Eye (tissue), 1 donor: ENCODE measurements at places on chromosomes 2 and 18.

GRCh38 chr2:129726216-129726615 is 253.2 kb upstream of the RAB6C start:
- DNase-seq = no peak

- peak; percentile 63 for DNase-seq
Observed at GRCh38 chr2:96927405-96928171, 57.7 kb upstream of the SEMA4C start.

DNA sequence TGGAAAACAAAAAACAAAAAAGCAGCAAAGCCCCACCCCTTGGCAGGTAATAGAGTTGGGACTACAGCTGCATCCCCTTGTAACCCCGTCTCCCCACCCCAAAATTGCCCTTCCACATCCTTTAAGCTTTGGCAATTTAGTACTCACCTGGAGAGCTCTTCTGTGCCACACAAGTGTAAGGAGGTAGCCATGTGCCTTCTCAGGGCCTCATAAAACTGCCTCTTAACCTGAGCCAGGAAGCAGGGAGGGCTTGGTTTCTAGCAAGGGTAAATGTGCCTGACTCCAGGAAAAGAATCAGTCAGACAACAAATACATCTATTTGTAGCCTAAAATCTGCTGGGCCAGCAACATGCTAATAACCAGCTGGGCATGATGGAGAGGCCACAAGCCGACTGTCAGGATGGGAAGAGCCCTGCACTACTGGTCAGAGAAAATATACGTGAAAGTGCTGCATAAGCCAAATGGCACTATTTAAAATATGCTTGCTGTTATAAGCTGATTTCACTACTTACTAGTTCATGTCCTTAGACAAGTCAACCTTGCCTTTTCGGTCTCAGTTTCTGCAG is 46.3 kb downstream of the NOP58 start:
- no peak for DNase-seq

- peak; percentile 63 for DNase-seq
Observed at GRCh38 chr2:23312996-23313606, 71.9 kb upstream of the KLHL29 start.

DNA sequence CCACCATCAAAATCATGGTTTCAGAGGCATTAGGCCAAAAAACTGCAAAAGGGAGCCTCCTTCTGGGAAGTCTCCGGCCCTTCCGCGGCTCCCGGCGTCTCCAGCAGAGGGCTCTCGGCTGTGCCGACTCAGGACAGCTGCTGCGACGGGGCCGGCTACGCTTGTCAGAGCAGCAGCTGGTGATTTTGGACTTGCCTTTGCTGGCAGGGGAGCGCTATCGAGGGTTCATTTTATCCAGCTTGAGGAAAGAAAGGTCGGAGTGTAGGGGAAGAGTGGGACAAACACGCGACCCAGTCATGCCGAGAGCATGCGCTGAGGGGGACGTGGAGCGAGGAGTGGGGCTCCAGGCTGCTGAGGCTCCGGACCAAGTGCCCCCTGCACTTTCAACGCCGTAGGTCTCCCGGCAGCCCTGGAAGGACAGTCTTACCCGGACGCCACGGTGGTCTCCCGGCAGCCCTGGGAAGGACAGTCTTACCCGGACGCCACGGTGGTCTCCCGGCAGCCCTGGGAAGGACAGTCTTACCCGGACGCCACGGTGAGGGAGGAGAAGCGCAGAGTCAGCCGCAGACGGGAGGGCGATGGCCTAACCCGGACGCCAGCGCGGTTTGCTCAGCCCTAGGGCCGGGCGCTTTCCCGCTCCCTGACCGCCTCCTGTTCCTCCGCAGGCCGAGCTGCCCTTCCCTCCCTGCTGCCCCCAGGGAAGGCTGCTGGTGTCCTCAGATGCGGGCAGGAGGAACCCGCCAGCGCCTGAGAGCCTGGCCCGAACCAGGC is 21.7 kb downstream of the DDX18 start:
- peak; percentile 92 for DNase-seq

- DNase-seq = no peak
Observed at GRCh38 chr2:46872902-46873603, 42.6 kb downstream of the MCFD2 start.

GRCh38 chr18:8988260-8988871 is 114.1 kb upstream of the NDUFV2 start:
- peak; percentile 87 for DNase-seq

DNA sequence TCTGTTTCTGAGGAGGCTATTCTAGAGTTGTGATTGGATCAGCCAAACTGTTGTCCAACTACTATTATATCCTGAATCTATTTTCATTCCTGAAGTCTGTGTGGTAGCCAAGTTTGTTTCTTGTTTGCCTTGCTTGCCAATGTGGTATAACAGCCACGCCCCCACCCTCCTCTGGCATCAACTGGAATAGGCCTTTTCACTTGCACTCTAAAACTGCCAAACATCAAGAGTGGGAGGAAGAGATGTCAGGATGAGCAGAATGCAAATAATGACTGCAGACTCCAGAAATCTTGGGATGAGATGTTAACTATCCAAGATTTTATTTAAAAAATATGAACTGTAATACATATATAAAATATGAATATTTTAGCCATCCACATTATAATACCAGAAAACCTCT is 246.1 kb downstream of the NRXN1 start:
- DNase-seq = no peak

DNA sequence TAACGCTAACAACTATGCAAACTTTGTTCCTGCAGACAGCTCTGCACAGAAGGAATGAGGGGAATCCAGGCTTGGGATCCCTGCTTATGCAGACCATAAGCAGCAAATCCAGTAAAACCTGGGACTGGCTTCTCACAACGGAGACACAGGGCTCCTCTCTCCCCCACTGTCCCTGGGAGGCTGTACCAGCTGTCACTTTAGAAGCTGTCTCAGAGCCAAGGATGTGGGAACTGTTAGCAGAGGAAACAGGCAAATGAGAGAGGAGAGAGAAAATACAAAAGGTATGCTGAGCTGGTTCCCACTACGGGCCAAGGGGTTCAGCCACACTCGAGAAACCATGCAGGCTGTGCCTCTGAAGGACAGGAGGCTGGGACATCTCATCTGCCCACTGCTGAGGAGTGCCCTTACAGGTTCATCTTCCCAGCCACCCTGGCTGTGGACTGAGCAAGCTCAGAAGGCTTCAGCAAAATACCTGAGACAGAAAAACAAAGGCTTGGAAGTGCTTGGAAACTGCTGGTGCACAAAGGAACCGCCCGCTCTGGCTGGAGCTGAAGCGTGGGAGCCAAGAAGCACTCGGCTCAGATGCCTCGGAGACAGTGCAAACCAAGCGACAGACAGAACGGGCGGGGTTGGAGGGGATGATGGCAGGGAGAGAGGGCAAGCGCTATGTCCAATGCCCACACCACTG is 72.5 kb downstream of the FAM210A start:
- peak; percentile 45 for DNase-seq

DNA sequence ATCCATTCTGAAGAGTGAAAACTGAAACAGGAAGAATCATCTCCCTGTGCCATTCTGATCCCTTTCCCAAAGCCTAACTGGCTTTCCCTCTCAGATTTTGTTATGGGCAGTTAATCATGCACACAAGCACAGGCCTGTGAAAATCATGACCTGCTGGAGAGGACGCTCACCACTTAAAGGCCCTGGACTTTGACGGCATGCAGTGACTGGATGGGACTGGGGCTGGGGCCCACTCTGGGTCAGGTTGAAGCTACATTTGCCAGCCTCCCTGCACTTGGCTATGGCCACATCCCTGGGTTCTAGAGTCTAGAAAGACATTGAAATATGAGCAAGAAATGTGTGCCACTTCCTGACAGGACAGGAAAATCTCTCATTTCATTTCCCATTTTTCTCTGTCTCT is 12.9 kb downstream of the PDE11A start:
- no peak for DNase-seq

GRCh38 chr18:55289775-55290174 is 298.2 kb downstream of the TCF4 start:
- no peak for DNase-seq

DNA sequence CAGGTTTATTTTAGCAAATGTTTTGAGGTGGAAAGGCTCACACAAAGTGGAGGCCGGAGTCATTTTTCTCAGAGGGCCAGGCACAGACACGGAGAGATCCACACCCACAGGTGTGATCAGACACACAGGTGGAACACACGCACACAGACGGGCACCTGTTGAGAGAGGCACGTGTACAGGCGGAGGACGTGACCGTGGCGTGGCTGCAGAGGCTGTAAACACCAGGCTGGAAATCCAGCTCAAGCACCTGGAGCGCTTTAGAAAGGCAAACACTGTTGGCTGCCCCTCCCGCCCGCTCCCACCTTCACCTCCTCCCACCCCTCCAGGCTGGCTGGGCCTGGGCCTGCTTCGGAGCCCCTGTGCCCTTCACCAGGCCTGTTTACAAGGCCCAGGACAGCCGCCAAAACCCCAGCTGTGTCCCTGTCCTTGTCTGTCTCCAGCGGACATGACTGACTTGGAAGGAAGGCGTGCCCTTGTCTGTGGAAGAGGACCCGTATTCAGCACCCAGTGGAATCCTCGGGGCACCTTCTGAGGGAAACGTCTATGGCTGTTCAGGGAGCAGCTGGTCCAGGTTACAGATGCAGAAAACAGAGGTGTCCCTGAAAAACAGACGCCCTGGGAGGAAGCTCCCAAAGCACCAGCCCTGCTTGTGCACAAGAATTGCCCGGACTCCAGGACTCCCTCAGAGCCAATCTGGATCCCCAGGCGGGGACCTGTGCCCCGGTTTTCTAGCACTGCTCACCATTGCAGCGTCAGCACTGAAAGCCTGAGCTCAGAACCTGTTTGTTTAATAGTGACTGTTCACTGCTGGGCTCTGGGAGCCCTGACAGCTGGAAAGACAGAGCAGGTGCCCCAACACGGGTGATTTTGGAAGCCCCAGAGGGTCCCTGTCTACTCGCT is 134.3 kb upstream of the HAAO start:
- peak; percentile 54 for DNase-seq

- peak; percentile 84 for DNase-seq
Observed at GRCh38 chr2:134245340-134245984, 8.4 kb upstream of the MGAT5 start.

GRCh38 chr2:55871637-55872036 is 51.9 kb downstream of the EFEMP1 start:
- DNase-seq = no peak

DNA sequence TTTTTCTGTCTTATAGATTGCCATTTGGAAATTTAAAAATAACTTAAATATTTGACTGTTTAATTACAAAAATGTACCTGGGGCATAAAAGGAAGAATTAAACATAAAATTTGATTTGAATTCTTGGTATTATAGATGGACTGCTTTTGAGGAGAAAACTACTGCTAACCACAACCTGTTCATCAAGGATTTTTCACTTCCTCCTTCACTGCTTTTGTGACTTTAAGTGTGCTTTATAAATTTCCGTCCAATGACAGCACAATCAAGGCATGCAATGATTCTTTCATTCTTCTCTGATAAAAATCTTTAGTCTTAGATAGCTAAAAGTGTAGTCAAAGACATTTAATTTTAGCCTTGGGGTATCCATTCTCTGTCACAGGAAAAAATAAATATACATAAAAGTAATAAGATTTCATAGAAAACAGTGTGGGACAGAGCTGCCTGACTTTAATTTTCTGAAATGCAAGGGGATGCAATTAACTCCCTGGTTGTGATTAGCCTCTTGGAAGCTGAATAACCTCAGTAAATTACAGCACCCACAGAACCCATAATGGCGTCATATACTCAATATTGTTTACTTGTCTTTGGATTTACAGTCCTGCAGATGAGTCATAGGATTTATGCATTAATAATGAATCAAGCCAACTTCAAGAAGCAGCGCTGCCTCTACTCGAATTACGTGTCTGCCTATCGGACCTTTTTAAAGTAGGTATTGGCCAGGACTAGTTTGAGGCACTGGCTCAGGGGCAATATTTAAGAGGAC is 587.9 kb downstream of the NRXN1 start:
- DNase-seq = no peak

DNA sequence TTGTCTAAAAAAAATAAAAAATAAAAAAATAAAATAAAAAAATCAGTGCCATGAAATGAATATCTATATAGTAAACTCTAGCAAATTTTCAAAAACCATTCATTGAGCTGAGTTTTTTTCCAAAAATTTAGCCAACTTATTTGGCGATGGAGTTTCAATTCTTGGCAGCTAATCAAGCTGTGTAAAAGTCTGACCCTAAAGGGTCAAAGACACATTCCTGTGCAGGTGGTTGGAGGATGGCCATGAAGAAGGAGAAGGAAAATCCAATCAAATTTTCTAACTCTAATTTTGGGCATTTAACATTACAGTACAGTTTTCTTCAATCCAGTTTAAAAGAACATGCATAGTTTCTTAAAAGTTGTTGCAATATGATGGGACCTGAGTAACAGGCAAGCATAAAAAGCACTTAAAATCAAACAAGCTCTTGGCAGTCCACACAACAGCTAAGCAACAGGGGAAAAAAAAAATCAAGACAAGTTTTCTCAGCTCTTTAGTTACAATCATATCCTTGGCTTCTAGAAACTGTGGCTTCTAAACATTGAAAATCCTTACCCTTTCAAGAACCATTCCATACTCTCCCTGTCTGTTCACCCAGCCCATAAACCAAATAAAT is 54.5 kb downstream of the ACVR1 start:
- DNase-seq = no peak

DNA sequence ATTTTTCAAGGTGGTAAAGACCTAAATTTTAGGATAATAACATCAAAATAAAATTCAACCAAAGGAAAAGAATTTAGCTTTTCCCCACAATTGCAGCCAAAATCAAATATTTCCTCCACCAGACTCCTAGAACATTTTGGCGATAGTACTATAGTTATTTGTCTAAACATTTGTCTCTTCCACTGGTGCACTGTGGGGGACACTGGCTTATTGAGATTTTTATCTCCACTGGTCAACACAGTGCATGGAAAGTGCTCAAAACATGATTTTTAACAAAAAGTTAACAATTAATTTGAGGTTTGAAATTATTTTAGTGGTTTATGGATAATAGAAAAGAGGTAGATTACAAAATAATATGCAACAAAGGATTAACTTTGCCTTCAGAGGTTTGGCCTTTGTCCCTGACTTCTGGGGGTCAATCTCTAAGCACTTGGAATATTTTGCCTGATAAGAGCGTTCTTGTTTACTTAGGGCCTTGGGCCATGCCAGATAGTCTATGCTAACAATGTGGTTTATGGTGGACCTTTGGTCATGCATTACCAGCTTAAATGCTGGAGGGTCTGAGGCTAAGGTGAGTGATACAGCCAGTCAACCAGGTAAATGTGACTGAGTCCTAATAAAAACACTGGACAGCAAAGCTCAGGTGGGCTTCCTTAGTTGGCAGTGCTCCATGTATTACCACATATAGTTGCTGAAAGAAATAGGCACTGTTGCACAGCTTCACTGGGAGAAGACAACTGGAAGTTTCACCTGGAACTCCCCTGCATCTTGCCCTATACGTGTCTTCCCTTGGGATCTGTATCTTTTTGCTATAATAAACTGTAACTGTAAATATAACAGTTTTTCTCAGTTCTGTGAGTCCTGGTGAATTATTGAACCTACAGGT is 67.2 kb upstream of the SATB2 start:
- DNase-seq = no peak

GRCh38 chr18:57909620-57910019 is 106.5 kb upstream of the ATP8B1 start:
- no peak for DNase-seq

GRCh38 chr2:204988836-204989235 is 443.6 kb downstream of the PARD3B start:
- DNase-seq = no peak

GRCh38 chr2:85998071-85998991 is 107.4 kb downstream of the POLR1A start:
- peak; percentile 71 for DNase-seq

- no peak for DNase-seq
Observed at GRCh38 chr18:63947051-63947790, 1.9 kb upstream of the HMSD start.
